ENCODE measurements at places on chromosomes 3 and 15. TPM values are rescaled to one million over a fixed set of nuclear protein-coding genes. Genes with fewer than 3 reads are reported as not detected.

GRCh38 chr3:182259579-182259978 is 533.7 kb upstream of the ATP11B start:
- no peak overlapping the region for H3K27ac ChIP-seq
- no peaks in the 10 kb centered on the region for H3K36me3 ChIP-seq
- DNase-seq = no peak
- H3K27me3 ChIP-seq = peaks cover 5% of the 10 kb centered on the region

- no peak overlapping the region for H3K27ac ChIP-seq
- H3K4me3 ChIP-seq = no peak overlapping the region
- H3K36me3 ChIP-seq = no peaks in the 10 kb centered on the region
- no peak for DNase-seq
- H3K27me3 ChIP-seq = peaks cover 5% of the 10 kb centered on the region
These were observed 6.4 kb upstream of the C15orf39 start for GRCh38 chr15:75195122-75195765.

- no peak overlapping the region for H3K4me3 ChIP-seq
- H3K4me1 ChIP-seq = peaks cover 14% of the 10 kb centered on the region
- DNase-seq = no peak
- H3K27ac ChIP-seq = no peak overlapping the region
- H3K27me3 ChIP-seq = no peaks in the 10 kb centered on the region
- peaks cover 4% of the 10 kb centered on the region for H3K36me3 ChIP-seq
These were observed 176.4 kb downstream of the APBA2 start for GRCh38 chr15:29062179-29062591.

KIF7 gene
- 0.14 TPM for total RNA-seq

GRCh38 chr3:184503647-184504046 is 57.9 kb upstream of the EPHB3 start:
- peaks cover 17% of the 10 kb centered on the region for H3K27me3 ChIP-seq
- no peak overlapping the region for H3K4me3 ChIP-seq
- no peak for DNase-seq
- no peak overlapping the region for H3K27ac ChIP-seq
- no peaks in the 10 kb centered on the region for H3K4me1 ChIP-seq

Measured in activated naive CD8-positive, alpha-beta T cell treated with anti-CD3 and anti-CD28 coated beads, Interleukin-2, amount 10 ng/mL, durations not matched to agents 7 days and 5 days (primary cell).